DMS79 (cell line): ENCODE measurements at places on chromosomes 1 and 21.

DNA sequence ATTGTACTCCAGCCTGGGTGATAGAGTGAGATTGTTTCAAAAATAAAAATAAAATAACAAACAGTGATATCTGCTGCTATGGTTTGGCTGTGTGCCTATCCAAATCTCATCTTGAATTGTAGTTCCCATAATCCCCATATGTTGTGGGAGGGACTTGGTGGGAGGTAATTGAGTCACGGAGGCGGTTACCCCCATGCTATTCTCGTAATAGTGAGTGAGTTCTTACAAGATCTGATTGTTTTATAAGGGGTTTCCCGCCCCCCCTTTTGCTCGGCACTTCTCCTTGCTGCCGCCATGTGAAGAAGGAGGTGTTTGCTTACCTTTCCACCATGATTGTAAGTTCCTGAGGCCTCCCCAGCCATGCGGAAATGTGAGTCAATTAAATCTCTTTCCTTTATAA is 47.8 kb downstream of the ACTL8 start:
- DNase-seq, result no peak

GRCh38 chr1:41626616-41627375 is 142.3 kb upstream of the EDN2 start:
- DNase-seq, result no peak

DNA sequence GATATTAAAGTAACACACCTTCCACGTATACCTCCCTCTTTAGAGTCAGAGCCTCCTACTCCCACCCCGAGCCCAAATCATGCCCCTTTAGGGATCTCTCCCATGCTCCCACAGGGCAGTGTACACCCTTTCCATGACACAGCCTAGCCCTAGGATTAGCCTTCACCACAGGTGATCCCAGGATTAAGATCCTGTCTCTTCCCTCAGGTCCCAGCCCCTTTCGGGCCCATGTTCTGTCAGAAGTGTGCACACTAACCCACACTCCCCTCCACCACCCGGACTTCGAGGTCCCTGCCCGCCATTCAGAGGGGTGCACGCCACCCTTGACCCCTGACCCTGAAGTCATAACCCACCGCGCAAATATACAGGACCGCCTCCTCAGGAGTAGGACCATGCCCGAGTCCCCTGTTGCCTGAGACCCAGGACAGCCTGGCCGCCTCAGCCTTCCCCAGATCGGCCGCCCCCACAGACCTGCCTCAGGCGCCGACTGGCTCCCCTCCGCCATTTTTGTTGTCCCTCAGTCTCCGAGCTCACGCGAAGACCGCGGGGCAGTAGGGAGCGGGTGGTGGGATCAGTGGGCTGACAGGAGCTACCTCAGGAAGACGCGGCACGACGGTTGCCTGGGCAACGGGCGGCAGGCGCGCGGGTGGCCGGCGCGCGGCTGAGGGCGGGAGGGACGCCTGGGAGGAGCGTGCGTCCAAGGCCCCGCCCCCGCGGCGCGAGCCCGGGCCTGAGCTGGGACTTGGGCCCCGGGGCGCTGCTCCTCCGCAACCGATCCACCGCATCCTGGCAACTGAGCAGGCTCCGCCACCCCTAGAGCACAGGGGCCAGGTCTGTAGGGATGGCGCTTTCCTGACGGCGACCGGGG is at the start of gene AGBL4:
AGBL4 (minus strand) TSS at position 663 of the 868 bp plus-strand sequence.
- peak; percentile 65 for DNase-seq

DNA sequence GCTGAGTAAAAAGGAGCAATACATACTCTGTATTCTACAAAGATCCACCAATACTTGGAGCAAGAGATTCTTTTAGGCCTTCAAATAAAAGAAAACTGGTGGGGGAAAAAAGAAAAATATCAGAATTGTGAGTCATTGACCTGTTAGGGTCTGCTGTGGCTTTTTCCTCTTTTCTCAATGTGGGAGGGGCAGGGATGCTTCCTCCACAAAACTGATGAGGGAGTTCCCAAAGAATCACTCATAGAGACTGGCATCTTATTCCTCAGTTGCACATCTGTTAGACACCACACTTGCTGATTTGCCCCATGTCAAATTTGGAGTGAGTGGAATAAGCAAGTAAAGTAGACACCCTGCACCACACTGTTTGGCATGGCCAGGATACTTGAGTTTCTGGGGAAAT is 16.6 kb downstream of the C1orf141 start:
- DNase-seq, result no peak

DNA sequence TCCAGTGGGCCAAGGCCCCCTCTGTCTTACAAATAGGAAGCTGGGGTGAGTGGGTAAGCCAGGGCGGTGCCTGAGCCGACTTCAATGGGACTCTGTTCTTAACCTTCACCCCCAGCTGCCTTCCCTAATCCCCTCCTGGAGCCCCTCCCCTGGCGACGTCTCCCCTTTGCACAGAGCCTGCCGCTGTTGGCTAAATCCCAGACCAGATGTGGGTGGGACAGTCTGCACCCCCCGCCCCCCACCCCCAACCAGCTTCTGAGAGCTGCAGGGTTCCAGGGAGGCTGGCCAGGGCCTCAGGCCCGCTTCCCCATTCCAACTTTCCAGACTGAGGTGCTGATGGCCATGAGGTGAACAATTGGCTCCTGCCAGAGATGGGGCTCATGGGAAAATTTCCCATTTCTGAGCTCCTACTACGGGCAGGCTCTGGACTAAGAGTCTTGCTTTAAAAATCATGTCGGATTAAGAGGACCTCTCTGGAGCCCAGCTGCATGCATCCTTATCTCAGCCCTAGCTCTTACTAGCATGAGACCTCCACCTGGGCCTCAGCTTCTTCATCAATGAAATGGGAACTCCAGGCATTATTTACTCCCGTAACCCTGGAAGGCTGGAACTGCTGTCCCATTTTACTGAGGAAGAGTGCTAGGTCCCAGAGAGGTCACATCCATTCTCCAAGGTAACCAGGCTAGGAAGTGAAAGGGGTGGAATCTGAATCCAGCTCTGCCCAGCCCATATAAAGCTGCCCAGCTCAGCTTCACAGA is 6.4 kb downstream of the COL8A2 start:
- DNase-seq, result no peak
